Fibroblast of upper back skin (primary cell): ENCODE measurements at places on chromosomes 11 and 22.

DNA sequence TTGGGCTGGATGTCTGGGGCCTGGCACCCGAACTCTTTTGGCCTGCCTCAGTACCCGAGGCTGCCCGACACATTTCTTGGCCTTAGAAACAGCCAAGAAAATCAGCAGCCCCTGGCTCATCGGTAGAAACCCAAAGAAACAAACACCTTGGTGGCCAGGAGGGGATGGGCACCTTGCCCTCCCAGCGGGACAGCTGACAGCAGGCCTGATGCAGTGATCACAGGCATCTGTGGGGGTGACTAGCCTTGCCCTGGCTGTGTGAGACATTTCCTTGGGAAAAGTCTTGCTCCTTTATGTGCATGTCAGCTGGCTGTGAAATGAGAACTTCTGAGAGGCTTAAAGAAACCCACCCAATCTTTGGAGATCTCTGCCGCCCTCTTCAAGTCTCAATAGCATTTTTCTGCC is 60.9 kb downstream of the SMIM38 start:
- DNase-seq = no peak

DNA sequence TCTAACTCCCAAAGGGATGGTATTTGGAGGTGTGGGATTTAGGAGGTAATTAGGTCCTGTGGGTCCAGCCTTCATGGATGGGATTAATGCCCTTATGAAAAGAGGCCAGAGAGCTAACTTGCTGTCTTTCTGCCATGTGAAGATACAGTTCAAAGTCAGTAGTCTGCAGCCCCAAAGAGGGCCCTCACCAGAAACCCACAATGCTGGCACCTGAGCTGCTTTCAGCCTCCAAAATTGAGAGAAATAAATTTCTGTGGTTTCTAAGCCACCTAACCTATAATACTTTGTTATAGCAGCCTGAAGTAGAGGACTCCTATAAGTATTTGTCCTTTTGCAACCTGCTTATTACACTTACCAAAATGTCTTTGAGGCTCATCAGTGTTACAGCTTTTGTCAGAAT is 16.2 kb downstream of the ATM start:
- DNase-seq = no peak

GRCh38 chr11:47661245-47661644 is 18.9 kb upstream of the MTCH2 start:
- DNase-seq = no peak

DNA sequence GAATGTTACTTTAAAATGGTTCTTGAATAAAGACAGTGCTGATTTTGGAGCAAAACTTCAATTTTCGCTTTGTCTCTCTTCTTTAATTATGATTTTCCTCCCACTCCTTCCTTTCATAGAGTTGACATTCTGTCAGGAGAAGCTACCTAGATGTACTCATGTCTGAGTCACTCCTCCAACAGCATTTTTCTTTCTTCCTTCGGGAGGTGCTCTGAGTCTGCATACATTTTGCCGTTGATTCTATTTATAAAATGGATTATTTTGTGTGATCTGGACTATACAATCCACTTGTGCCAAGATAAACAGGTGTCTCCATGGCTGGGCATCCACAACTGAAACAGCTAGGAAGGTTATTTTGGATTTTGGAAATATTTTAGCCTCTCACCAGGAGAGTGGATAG is 588.3 kb upstream of the ANO5 start:
- no peak for DNase-seq

- DNase-seq = no peak
Measured at GRCh38 chr22:22031183-22031945, 48.8 kb upstream of the TOP3B start.

DNA sequence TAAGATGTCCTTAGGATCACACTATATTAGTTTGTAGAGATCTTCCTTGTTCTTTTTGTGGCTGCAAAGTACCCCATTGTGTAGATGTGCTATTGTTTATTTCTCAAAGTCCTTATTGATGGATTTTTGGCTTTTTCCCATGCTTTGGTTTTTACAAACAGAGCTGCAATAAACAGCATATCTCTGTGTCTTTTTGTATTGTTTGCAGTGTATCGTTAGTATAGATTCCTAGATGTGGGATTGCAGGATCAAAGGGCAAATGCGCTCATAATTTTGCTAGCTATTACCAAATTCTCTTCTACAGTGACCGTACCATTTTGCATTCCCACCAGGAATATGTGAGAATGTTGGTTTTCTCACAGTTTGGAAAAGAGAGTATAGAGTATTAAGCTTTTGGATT is 27.5 kb upstream of the FTH1 start:
- no peak for DNase-seq

DNA sequence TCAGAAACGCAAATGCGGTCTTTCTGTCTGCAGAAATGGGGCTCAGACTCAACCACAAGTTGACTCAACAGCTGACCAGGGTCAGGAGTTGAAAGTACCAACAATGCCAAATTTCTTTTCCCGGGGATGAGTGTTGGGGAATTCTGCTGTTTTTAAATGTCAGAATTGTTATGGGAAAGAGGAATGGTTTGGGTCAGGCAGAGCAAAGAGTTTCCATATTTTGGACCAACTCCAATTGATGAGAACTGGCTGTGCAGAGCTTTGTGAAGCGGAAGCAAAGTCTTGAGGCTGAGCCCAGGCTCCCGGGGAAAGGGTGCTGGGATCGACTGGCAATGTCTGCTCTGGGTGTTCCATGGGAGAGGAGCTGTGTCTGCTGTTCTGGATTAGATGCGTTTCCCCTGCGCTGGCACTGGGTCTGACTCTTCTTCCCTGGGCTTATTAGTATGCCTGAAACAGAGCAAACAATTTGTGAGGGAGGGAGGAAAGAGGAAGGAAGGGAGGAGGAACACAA is 36.2 kb downstream of the TXN2 start:
- DNase-seq = peak; percentile 89

GRCh38 chr11:123061403-123062157 is at the start of gene HSPA8:
Gene HSPA8, minus strand, starts transcription at chr11:123062136. Its CDS starts 812 bp downstream, at chr11:123061324.
- DNase-seq = peak; percentile 49

- DNase-seq = no peak
Measured at GRCh38 chr11:58763120-58763490, 31.4 kb upstream of the GLYAT start.

DNA sequence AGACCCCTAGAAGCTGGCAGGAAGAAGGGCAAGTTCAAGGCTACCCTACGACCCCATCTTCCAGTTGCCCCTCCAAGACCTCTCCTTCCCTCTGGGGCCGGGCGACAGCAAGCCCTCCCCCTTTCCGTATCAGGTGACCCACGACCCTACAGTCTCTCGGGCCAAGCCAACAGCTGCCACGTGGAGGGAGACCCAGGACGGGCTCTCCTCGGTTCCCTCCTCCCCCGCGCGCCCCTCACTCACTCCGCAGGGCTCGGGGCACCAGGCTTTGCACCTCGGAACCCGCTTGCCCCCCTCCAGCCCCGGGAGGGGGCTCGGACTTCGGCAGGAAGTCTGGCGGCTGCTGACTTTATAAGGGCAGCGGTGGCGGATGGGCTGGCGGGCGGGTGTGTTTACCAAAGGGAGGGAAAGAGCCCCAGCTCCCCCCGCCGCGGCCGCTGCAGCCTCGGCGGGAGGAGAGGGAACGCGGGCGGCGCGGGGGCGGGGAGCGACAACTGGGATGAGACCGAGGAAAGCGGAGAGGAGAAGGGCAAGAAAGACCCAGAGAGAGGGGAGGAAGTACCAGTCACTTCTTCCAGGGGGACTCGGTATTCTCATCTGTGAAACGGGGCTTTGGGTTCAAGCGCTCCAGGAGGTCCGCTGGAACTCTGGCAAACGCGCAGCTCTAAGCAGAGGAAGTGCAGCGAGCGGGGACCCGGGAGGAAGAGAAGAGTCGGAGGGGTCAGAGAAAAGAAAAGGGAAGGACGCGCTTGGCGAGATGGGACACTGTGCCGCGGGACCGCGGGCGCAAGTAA is 767 bp downstream of the SLC43A1 start:
- peak; percentile 19 for DNase-seq

- no peak for DNase-seq
Measured at GRCh38 chr22:24937114-24937513, 9.4 kb downstream of the LHFPL7 start.

- DNase-seq = no peak
Measured at GRCh38 chr11:44839458-44840084, 111.1 kb downstream of the TP53I11 start.
